ENCODE measurements at places on chromosomes 3 and 15. TPM values are rescaled to one million over a fixed set of nuclear protein-coding genes. Genes with fewer than 3 reads are reported as not detected.

Gene CASR
- total RNA-seq = not detected

Gene TTLL13
- total RNA-seq = not detected

DNA sequence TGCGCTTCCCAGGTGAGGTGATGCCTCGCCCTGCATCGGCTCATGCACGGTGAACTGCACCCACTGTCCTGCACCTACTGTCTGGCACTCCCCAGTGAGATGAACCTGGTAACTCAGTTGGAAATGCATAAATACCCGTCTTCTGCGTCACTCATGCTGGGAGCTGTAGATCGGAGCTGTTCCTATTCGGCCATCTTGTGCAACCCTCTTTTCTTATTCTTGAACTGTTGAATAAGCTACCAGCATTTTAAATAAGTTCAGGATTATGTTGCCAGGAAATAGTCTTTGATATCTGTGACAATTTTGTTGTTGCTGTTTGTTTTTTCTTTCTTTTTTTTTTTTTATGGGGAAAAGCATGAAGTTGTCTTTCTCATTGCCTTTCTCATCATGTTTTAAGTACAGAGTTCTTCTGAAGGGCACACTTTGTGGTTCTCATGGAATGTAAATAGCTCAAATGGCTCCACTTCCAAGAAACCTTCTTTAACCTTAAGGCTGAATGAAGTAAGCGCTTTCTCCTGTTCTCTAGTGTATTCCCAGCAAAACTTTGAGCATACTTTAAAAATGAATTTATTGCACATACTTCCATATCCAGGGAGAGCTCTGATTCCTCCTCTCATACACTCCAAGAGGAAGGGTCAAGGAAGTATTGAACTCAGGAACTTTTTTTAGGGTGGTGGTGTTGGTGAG is 468.0 kb upstream of the TBL1XR1 start:
- no peaks in the 10 kb centered on the region for H3K27me3 ChIP-seq
- no peak overlapping the region for H3K27ac ChIP-seq
- H3K36me3 ChIP-seq = no peaks in the 10 kb centered on the region
- no peak for DNase-seq
- no peak overlapping the region for H3K4me3 ChIP-seq
- no peaks in the 10 kb centered on the region for H3K4me1 ChIP-seq

GRCh38 chr3:108283006-108283405 is 13.3 kb upstream of the HHLA2 start:
- DNase-seq = no peak
- no peaks in the 10 kb centered on the region for H3K27me3 ChIP-seq
- H3K4me3 ChIP-seq = no peak overlapping the region
- no peak overlapping the region for H3K27ac ChIP-seq
- no peaks in the 10 kb centered on the region for H3K4me1 ChIP-seq
- no peaks in the 10 kb centered on the region for H3K36me3 ChIP-seq

DNA sequence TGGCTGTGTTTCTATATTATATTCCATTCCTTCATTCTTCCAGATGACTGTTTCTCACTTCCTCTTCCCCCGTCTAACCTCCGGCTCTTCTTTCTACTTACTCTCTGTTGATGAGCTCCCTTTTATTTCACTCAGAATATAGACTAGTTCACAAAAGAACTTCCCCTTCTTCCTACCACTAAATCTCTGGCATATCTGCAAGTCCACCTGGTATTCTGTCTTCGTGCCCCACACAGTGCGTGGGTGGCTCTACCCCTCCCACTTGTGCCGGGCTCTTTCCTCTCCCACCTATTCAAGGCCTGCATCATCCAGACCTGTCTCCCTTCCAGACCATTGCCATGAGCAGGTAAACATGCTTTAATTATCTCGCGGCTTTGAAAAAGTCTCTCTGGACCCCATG is 73.0 kb downstream of the SCN10A start:
- no peak for DNase-seq
- no peak overlapping the region for H3K27ac ChIP-seq
- H3K36me3 ChIP-seq = no peaks in the 10 kb centered on the region
- H3K4me1 ChIP-seq = no peaks in the 10 kb centered on the region
- no peaks in the 10 kb centered on the region for H3K27me3 ChIP-seq
- no peak overlapping the region for H3K4me3 ChIP-seq

DNA sequence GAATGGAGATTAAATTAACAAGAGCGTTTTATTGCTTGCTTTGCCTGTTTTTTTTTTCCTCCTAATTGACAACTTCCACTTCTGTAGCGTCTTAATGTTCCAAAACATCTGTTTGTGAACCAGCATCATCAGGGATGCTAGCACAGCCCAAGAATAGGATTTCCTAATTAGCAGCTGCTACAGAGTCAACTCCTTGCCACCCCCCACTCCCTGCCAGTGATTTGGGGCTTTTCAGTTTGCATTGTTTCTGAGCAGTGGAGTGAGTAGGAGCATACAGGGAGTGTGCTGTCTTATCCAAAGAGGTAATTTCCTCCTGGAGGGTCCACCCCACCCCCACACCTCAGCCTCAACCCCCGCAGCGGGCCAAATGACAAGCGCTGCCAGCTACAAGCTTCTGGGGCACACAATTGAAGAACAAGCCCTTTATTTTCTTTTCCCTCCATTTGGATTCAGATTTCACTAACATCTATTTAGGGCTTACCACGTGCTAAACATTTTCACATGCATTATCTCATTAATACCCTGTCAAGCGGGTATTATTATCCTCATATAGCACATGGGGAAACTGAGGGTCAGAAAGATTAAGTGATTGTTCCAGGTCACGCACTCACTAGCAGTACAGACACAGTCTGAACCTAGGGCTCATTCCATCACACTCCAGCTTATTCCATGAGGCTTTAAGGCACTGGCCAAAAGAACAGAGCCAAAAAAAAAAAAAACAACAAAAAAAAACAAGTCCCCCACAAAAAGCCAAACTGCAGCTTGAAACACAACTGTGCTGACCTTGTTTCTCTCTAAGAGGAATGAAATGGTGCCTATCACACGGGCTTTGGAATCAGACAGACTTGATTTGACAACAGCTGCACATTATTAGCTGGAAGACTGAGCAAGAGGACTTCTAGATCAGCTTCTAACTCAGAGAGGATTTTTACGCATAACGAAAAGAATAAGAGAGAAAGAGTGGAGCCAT is 16.4 kb downstream of the HEG1 start:
- no peak overlapping the region for H3K4me3 ChIP-seq
- no peaks in the 10 kb centered on the region for H3K27me3 ChIP-seq
- H3K4me1 ChIP-seq = peaks cover 73% of the 10 kb centered on the region
- no peak for DNase-seq

Gene GTF2A2
- 36.8 TPM for total RNA-seq

GRCh38 chr3:48966876-48967361 is 23.1 kb upstream of the P4HTM start:
- H3K4me3 ChIP-seq = no peak overlapping the region
- H3K4me1 ChIP-seq = no peaks in the 10 kb centered on the region
- DNase-seq = no peak
- no peak overlapping the region for H3K27ac ChIP-seq

- no peaks in the 10 kb centered on the region for H3K4me1 ChIP-seq
- H3K27ac ChIP-seq = no peak overlapping the region
- H3K36me3 ChIP-seq = no peaks in the 10 kb centered on the region
- no peak overlapping the region for H3K4me3 ChIP-seq
Measured at GRCh38 chr3:36701249-36701572, 63.1 kb downstream of the DCLK3 start.

DNA sequence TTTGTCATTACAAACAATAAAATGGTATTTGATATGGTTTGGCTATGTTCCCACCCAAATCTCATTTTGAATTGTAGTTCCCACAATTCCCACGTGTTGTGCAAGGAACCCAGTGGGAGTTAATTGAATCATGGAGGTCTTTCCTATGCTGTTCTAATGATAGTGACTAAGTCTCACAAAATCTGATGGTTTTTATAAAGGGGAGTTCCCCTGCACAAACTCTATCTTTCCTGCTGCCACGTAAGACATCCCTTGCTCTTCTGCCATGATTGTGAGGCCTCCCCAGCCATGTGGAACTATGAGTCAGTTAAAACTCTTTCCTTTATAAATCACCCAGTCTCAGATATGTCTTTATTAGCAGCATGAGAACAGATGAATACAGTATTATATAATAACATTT is 15.4 kb upstream of the AADAC start:
- no peaks in the 10 kb centered on the region for H3K27me3 ChIP-seq
- H3K4me1 ChIP-seq = no peaks in the 10 kb centered on the region
- H3K27ac ChIP-seq = no peak overlapping the region

GRCh38 chr15:91032919-91033803 is 10.8 kb upstream of the VPS33B start:
- H3K36me3 ChIP-seq = no peaks in the 10 kb centered on the region
- no peak overlapping the region for H3K4me3 ChIP-seq
- DNase-seq = no peak
- H3K4me1 ChIP-seq = no peaks in the 10 kb centered on the region
- no peak overlapping the region for H3K27ac ChIP-seq

DNA sequence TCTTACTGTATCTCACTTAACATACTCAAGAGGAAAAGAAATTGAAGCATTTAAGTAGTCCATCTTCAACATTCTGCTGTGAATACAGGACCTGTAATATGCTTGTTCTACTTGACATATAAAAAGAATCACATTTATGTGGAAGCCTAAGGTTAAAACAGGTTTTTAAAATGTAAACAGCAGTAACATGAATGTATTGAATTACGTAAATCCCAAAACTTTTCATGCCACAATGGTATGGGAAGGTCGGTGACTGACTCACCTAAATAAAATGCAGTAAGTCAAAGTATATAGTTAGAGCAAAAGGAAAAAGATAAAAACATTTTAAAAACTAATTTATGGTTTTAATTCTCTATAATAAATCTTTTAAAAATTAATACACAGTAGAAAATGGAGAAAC is 115.7 kb upstream of the TJP1 start:
- no peak for DNase-seq
- no peaks in the 10 kb centered on the region for H3K36me3 ChIP-seq
- H3K4me1 ChIP-seq = no peaks in the 10 kb centered on the region
- no peak overlapping the region for H3K27ac ChIP-seq
- no peaks in the 10 kb centered on the region for H3K27me3 ChIP-seq
- no peak overlapping the region for H3K4me3 ChIP-seq

- H3K36me3 ChIP-seq = no peaks in the 10 kb centered on the region
- peaks cover 49% of the 10 kb centered on the region for H3K4me1 ChIP-seq
- H3K4me3 ChIP-seq = no peak overlapping the region
- H3K27me3 ChIP-seq = no peaks in the 10 kb centered on the region
- no peak overlapping the region for H3K27ac ChIP-seq
- no peak for DNase-seq
Measured at GRCh38 chr15:58738046-58738707, 11.3 kb downstream of the ADAM10 start.

- no peaks in the 10 kb centered on the region for H3K4me1 ChIP-seq
- H3K36me3 ChIP-seq = no peaks in the 10 kb centered on the region
- H3K27me3 ChIP-seq = no peaks in the 10 kb centered on the region
- H3K27ac ChIP-seq = no peak overlapping the region
Measured at GRCh38 chr3:182412066-182412465, 381.2 kb upstream of the ATP11B start.

DNA sequence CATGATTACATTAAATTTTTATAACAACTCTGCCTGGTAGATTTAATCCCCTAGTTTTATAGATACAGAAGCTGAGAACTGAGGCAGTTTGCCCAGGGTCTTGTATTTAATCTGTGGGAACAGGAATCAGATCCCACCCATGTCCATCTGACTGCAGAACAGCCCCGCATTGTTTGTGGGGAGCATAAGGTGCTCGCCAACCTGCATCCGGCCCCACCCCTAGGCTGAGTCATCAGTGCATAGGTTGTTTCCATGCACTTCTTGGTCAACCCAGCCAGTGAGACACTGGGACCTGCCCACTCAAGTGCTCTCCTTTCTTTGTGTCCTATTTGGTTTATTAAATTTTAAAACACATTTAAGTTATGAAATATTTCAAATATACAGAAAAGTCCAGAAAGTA is 266.2 kb downstream of the OPA1 start:
- H3K36me3 ChIP-seq = no peaks in the 10 kb centered on the region
- DNase-seq = no peak
- no peak overlapping the region for H3K27ac ChIP-seq
- no peaks in the 10 kb centered on the region for H3K27me3 ChIP-seq
- H3K4me1 ChIP-seq = peaks cover 7% of the 10 kb centered on the region
- H3K4me3 ChIP-seq = no peak overlapping the region

Gene HRG
- total RNA-seq = 0.25 TPM

DNA sequence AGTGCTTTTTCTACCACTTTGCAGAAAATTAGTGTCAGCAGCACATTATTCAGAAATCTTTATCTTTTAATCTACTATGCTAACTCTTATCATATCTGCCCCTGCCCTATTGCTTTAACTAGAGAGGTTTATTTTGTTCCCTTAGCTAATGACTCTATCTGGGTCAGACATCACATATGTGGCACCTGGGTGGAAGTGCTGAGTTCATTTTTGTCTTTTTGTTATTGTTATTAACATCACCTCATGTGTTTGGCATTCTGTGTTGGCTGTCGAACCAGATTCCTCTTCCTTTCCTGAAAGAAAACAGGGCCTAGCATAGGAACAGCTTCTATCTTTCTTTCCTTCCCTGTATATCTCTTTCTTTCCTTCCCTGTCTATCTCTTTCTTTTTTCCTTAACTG is 100.7 kb downstream of the RBMS3 start:
- H3K27ac ChIP-seq = no peak overlapping the region
- no peaks in the 10 kb centered on the region for H3K36me3 ChIP-seq
- H3K4me3 ChIP-seq = no peak overlapping the region
- no peak for DNase-seq
- H3K4me1 ChIP-seq = peaks cover 16% of the 10 kb centered on the region
- no peaks in the 10 kb centered on the region for H3K27me3 ChIP-seq

Gene PLXNB1
- 257 TPM for total RNA-seq

- no peak for DNase-seq
- H3K27me3 ChIP-seq = no peaks in the 10 kb centered on the region
- H3K36me3 ChIP-seq = no peaks in the 10 kb centered on the region
- no peak overlapping the region for H3K27ac ChIP-seq
- H3K4me3 ChIP-seq = no peak overlapping the region
Measured at GRCh38 chr3:99721633-99722007, 83.2 kb downstream of the COL8A1 start.

DNA sequence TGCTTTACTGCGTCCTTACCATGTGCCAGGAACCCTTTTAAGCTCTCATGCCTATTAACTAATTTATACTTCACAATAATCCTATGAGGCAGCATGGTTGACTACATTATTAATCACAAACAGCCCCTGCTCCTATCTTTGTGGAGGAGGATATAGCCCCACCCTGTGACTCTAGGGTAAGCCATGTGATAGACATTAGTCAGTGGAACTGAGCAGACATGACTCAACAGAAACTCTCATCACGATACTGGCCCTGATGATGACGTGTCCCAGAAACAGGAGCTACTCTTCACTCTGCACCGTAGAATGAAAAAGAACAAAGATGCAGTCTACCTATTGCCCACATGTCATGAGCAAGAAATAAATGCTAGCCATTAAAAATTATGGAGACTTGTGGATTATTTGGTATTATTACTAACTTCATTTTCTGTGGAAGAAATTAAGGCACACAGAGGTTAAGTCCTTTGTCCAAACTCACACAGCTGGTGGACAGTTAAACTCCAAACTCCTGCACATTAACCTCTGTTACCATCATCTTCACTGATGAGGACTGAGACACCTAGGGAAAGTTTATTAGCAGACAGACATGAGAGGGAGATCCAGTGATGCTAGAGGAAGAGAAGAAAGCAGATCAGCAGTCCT is 51.2 kb downstream of the CFAP20DC start:
- H3K36me3 ChIP-seq = no peaks in the 10 kb centered on the region
- peaks cover 6% of the 10 kb centered on the region for H3K4me1 ChIP-seq
- H3K4me3 ChIP-seq = no peak overlapping the region

Measured in vagina (tissue), 2 donors.